Hematopoietic multipotent progenitor cell treated with erythropoietin and hydrocortisone succinate and interleukin-3 and kit ligand, for 4 days (in vitro differentiated cells): ENCODE measurements at places on chromosomes 5 and 9.

GRCh38 chr9:80074439-80074838 is 502.7 kb downstream of the TLE4 start:
- no peak for DNase-seq

GRCh38 chr5:92637247-92637646 is 943.8 kb downstream of the NR2F1-AS1 start:
- DNase-seq, result no peak

DNA sequence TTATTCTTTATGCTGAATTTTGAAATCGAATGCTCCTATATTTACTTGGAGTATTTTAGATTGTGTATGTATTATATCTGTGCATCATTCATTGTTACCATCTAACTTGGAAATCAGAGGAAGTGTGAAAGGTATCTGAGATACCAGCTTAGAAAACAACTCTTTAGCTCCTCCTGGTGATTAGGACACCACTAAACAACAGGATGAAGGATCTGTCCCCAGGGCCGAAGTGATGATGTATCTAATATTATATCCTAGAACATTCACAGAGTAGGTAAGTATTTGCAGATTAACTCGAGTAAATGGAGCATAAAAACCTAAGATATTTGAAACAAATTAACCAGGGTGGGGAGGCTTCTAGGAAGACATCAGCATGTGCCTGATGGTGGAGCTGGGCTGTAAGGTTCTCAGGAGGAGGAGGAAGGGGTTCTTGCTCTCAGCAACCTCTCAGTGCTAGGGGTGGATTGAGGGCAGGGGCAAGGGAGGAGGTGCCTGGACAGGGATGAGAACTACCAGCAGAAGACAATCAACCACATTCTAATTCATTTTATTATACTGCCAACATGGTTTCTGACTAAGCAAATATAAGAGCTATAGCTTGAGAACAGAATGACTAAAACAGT is 2.6 kb upstream of the NFIL3 start:
- peak; percentile 78 for DNase-seq

- DNase-seq, result peak; percentile 87
Measured at GRCh38 chr9:117704024-117704575, at the start of gene TLR4. Gene TLR4, plus strand, starts transcription at chr9:117704403. Its CDS starts 70 bp downstream, at chr9:117704473.

GRCh38 chr5:166750376-166750775 is 1541.1 kb upstream of the WWC1 start:
- no peak for DNase-seq

DNA sequence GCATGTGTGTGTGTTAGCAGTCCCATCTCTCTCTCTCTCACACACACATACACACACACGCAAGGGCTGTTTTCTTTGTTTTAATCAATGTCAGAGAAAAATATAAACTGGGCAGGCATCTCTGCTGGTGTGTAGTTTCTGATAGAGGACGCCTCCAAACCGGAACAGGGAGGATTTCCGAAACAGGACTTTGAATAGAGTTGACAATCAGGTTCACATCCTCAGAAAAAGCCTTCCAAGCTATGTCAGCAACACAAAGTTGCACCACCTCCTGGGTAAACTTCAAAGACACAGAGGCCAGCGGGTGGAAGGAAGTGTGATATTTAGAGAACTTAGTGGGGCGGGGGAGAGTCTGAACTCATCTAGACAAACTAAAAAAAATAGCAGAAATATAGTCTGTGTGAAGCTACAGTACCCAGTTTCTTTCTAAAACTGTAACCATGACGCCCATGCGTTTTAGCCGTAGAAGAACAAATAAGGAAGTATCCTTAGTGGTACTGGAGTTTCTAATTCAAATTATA is 1.2 kb downstream of the ST8SIA4 start:
- peak; percentile 89 for DNase-seq

DNA sequence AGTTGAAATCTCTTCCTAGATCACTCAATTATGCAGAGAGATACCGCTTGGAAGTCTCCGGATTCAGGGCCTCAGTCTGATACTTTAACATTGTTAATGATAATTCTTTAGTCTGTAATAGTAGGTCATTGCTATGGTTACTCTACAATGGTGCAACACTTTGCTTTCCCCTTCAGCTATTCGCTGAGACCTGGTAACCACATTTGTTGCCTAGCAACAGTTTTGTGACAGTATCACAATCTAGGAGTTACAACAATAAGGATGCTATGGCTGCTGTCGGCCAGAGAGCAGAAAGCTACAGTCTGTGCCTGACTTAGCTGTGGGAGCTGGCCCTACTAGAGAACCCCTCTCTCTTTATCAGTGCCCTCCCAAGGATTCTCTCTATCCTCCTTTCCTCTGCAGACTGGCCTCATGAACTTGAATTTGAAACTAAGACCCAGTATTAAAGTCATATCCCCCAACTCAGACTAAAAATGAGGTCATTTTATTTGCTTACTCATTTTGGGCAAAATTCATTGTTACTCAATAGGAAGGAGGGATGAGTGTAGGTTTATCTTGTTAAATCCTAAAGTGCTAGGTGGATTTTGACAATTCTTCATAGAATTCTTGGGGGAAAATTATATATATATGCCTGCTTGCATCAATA is 39.3 kb downstream of the NR2F1 start:
- DNase-seq, result peak; percentile 57

DNA sequence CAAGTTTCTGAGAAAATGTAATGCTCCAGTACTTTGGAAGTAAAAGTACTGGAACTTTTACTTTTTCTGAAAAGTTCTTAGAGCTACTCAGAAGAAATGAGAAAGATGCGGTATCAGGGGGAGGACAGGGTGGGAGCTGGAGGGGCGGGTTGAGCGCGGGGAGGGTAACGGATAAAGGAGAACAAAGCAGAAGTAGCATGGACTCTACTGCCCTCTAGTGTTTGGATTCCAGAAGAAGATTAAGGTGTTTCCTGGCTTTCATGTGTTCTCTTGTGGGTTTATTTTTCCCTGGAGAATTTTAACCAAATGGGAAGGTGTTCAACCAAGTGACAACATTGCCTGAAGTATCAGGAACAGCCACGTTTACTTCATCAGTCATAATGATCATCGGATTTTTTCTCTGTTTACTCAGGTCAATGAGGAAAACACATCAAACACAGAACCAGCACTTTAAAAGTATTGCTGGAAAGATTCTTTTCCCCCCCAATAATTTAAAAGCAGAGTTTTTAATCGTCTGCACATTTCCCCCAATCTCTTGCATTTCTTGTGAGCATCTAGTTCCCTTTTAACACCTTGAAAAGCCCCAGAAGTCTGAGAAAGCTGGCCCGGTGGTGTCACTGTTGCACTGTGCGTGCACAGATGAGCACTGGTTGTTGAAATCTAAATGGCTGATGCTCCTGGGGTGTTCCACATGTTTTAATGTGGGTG is 190.6 kb downstream of the MPDZ start:
- peak; percentile 67 for DNase-seq

GRCh38 chr5:143594902-143595818 is 191.7 kb upstream of the NR3C1 start:
- no peak for DNase-seq

- no peak for DNase-seq
Measured at GRCh38 chr5:95668728-95669127, 14.1 kb downstream of the SPATA9 start.

DNA sequence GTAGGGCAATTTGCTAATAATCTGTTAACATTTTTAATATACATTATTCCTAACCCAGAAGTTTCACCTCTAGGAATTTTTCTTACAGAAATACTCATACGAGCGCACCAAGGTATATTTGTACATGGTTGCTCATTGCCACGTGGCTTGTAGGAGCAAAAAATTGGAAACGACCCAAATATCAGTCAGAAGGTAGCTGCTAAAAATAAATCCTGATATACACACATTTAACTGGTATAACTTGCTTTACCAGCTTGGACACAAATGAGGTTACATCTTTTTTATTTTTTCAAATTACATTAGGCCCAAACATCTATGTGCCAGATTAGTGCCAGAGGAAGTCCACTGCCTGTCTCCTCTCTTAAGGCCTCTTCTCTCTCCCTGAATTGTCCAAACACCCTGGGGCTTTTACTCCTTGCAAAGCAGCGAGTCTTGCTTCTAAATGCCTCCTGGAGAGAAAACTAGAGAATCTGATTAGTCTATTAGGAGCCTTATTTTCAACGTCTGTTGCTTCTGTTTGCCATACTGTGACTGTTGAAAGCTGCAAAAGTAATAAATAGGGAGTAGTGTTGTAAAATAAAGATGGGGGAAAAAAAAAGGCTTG is 92.0 kb upstream of the SSBP2 start:
- no peak for DNase-seq

GRCh38 chr5:65796751-65797316 is 74.8 kb downstream of the NLN start:
- no peak for DNase-seq

DNA sequence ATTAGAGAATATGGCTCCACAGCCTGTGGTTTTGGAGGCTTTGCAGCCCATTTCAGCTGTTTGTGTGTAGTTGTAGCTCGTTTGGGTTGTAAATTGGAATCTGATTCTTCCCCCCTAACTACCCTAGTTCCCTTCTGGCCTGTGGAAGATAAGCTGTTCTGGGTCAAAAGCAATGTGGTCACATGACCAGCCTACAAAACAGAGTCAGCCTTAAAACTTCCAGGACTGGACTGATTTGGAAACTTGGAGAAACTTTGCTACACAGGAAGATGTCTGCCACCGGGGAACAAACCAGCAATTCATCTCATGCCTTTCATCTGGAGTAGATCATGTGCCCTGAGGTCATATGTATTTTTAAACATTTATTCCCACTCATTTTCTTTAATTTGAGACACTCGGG is 83.8 kb downstream of the DAPK1 start:
- peak; percentile 76 for DNase-seq

DNA sequence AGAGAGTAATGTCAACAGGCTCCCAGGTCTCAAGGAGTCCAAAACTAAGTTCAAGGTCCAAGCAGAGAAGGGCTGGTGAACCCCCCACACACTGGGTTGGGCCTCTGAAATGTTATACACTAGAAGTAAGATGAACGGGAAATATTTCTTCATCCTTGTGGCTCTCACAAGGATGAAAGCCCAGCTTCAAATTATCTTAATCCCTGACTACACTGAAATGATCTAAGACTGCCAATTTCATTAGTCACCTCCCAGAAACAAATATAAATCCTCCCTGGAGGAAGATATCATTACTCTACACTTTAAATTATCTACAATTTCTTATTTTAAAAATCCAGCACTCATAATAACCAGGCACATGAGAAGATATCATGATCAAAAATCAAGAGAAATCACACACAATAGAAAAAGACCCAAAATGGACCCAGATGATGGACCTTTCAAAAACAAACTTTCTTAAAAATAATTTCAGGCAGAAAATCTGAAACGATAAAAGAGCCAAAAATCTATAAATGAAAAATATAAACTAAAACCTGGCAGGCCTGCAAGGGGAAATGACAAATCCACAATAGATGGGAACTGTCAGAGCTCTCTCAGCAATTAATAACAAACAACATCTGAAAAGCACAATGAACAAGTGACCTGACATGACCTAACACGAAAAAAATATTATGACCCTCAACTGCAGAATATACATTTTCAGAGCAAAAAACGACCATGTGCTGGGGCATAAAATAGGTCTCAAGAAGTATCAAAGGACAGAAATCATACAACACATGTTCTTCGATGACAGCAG is 117.4 kb downstream of the GPR21 start:
- no peak for DNase-seq

- DNase-seq, result no peak
Measured at GRCh38 chr5:138841531-138841930, 33.6 kb downstream of the LRRTM2 start.

DNA sequence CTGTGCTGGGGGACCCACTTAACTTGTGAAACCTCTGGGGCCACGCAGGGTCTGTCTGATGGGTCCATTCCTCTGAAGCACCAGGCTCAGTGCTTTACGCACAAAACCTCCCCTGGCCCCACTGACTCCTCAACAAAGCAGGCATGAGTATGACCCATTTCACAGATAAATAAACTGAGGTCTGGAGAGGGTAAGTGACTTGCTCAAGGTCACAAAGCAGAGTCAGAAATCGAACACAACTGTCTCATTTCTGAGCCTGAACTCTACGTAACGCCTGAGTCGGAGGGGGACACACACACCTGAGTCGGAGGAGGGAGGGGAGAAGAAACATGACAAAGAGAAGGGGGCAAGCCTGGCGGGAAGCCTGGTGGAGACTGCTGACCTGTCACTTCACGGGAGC is 48.0 kb upstream of the RAPGEF1 start:
- no peak for DNase-seq

GRCh38 chr9:137174722-137175293 is 3.0 kb upstream of the TMEM210 start:
- no peak for DNase-seq
